ENCODE measurements at places on chromosomes 11 and 22.
A peak's percentile ranks its signal among the peaks of the same experiment; 100 is the strongest.

DNA sequence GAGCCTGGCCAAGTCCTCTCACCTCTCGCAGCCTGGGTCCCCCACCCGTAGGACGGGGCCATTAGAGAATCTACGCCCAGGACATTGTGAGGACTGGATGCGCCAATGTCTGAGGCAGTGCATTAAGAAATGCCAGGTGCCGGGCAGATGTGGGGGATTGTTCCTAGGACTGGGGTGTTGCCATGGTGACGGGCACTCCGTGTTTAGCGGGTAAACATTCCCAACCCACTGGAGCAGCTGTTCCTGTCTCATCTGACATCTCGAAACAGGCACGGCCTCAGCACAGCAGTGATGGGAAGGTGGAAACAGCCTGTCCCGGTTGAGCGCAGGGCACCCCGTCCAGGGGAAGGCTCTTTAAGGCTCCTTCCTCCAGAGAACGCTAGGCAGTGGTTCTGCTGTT is 99.6 kb upstream of the RTL6 start:
- DNase-seq: peak; percentile 83

- DNase-seq: no peak
These were observed 145.7 kb upstream of the TRPC6 start for GRCh38 chr11:101729406-101730078.

- DNase-seq: no peak
These were observed 58.6 kb downstream of the UVRAG start for GRCh38 chr11:75873417-75874221.

- DNase-seq: no peak
These were observed 27.0 kb downstream of the USH1C start for GRCh38 chr11:17517186-17517585.

DNA sequence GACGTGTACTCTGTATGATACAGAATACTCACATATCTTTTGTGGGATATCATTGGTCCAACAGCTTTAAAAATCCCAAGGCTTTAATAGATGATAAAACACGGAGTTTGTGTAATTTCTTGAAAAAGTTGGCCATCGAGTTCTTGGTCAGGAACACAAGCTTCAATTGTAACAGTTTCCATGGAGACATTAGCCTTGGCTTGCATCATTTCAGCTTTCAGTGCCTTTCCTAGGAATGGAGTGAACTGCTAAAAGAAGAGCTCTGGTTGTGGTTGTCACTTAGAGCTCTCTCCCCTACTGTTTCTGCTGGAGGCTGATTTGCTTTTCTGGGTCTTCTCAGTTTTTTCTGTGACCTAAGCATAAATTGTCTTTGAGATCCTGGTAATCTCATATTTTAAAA is 14.2 kb downstream of the BMAL1 start:
- no peak for DNase-seq

- DNase-seq: no peak
These were observed 143.3 kb upstream of the GRK3 start for GRCh38 chr22:25420925-25421904.

- no peak for DNase-seq
These were observed 28.4 kb downstream of the KCNJ4 start for GRCh38 chr22:38426628-38427027.

DNA sequence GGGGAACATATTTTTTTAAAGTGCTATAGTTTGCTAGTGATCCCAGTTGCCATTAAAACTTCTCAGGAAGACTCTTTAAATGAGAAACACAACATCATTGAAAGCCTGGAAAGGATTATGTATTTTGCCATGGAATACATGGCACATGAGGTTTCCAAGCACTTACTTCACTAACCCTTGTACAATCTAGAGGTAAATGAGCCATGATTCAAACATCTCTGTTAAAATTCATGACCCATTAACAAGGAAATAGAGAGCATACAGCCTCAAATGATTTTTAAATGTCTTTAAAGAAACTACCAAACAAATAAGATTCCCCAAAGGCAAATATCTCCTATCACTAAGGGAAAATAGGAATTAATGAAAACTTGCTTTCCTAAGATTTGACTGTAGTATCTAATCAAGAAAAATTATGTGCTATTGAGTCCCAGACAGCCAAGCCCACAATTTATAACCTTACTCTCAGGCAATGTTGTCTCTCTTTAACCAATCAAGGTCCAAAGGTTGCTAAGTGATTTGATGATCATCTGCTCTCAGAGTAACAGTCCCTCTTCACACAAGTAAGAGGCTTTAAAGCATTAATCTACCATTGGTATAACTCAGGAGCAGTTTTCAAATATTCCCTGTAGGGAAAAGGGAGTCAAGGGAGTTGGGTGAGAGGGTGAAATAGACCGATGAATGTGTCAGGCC is 92.0 kb upstream of the DDI1 start:
- DNase-seq: no peak

DNA sequence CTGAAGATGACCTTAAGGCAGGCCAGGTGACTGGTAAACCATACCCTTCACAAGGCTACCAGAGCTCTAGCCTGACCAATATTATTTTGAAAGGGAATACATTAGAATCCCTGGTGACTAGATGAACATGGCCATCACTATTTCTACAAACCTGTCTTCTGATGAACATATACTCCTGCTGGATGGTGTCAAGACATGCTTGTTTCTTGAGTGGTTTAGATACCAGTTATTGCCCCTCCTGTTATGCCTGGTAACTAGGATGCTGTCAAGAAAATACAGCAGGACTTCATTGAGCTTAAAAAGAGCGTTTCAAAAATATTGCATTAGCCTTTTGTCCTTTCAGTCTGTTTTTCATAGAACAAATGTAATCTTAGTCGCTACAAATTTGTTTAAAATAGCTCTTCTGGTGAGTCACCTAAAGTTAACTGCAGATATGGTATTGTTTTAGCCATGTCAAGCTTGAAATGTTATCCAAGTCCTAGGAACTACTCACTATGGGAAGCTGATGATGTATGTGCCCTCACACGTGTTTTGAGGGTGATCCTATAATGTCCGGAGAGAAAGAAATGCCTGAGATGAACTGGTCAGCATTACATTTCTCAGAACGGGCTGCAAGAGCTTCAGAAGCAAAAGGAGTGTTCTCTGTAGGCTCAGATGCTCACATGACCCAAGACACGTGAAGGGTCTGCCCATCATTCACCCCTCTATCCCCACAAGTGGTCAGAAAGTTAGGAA is 20.6 kb downstream of the ADM start:
- no peak for DNase-seq

GRCh38 chr11:45641961-45642360 is 23.5 kb downstream of the CHST1 start:
- DNase-seq: no peak

GRCh38 chr11:86910592-86910991 is 44.6 kb downstream of the FZD4 start:
- DNase-seq: no peak

DNA sequence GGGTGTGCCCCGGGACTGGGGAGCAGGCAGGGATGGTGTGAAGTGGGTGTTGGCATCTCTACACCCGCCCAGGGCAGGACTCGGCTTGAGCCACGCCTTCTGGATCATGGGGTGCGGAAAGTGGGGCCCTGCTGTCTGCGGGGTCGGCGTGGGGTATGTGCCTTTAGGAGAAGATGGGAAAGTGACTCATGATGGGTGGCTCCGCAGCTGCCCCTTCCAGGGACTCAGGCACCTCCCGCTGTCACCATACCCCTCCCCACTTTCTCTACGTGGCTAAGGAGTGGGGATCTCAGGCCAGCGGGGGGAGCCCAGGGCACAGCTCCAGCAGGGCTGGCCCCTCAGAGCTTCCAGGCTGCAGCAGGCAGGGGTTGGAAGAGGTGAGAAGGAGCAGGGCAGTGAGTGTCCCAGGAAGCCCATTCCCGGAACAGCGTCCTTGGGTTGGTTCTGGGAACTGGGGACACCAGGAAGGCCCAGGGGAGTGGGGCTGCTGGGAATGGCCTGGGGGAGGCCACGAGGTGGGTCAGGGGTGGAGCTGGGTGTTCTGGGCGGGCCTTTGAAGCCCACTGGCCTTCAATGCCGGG is 102.9 kb upstream of the FGF3 start:
- peak; percentile 61 for DNase-seq

- DNase-seq: no peak
These were observed 12.9 kb downstream of the DTX4 start for GRCh38 chr11:59184691-59185339.

DNA sequence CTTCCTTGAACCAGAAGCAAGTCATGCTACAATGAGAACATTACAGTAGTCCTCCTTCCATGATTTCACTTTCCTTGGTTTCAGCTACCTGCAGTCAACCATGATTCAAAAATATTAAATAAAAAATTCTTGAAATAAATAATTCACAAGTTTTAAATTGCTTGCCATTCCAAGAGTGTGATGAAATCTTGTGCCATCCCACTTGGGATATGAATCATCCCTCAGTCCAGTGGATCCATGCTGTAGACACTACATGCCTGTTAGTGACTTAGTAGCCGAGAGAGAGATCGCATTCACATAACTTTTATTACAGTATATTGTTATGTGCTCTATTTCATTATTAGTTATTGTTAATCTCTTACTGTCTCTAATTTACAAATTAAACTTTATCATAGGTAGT is 6.0 kb downstream of the HOATZ start:
- no peak for DNase-seq

GRCh38 chr22:27213294-27213693 is 555.9 kb downstream of the MIAT start:
- peak; percentile 60 for DNase-seq

- no peak for DNase-seq
These were observed 5.0 kb upstream of the MTNR1B start for GRCh38 chr11:92964471-92964870.
